Right forelimb (tissue), 1 donor: ENCODE measurements at places on chromosomes 6 and 20.

DNA sequence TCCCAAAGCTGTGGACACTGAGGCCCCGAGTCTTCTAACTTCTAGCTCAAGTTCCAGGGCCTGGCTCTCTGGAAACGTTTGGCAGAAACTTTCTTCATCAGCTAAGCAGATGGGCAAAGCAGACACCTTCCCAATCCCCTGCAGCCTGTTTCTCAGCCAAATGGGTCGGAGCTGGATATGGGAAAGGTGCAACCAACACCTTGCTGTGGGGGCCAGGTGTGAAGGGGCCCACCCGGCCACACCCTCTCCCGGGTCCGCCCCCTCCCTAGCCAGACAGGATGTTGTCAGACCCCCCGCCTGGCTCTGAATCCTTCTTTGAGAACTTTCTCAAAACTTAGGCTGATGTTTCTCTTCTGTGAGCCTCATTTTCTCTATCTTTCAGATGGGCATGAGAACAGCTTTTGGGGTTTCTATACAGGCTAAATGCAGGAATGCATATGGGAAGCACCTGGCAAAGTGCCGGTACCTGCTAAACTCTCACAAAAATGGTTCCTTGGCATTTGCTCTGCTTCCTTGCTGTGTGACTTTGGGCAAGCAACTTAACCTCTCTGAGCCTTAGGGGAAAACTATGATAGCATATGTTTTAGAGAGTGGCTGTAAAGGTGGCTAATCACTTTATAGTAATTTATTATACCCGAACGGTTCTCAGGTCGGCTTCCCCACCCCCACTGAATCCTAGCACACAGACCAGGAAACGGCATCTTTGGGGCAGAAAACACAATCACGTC lies 1.8 kb downstream of the SNAI1 start:
- DNase-seq: no peak

DNA sequence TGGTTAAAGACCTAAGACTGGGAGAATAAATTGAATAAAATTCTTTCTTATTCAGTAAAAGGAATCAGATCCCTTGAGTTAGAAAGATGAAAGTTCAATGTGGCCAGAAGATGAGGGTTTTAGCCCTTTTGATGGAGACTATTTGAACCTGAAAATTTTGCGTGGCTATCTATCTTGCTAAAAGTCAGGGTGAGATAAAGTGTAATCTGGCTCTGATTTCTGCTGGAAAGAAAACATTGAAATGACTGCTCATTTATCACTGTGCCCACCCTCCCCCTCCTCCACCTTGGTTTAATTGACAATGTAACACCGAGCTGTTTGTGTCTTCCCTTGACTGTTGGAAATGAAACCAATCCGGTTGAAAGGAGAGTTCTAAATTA lies 32.9 kb upstream of the TCF21 start:
- DNase-seq: no peak

DNA sequence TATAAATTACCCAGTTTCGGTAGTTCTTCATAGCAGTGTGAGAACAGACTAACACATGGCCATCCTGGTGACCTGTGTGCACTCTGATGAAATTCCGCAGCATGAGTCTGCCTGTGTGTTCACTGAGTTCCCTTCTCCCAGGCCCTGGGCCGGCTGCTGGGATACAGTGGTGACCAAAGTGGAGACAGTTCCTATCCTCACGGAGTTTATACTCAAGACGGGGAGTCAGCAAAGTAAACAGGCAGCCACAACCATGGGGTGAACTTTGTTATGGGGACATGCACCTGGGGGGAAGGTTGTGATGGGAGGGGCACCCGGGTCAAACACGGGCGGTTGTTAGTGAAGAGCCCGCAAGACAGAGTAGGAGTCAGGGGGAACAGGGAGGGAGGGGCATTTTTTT lies 202.0 kb downstream of the CDH4 start:
- DNase-seq: no peak

DNA sequence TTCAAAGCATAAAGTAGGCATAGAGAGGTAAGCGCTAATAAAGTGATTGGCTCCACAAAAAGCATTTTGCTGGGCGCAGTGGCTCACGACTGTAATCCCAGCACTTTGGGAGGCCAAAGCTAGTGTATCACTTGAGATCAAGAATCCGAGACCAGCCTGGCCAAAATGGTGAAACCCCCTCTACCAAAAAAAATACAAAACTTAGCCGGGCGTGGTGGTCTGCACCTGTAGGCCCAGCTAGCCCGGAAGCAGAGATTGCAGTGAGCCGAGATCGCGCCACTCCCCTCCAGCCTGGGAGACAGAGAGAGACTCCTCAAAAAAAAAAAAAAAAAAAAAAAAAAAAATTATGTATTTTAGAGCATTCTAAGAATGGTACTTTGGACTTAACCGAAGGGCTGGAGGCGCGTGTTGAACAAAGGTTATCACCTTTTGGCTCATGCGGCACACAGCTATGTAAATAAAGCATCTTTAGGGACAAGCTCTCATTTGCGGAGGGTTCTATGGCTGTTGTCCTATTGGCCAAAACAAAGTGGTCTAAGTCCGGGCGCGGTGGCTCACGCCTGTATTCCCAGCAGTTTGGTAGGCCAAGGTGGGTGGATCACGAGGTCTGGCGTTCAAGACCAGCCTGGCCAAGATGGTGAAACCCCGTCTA lies 17.4 kb downstream of the HFE start:
- DNase-seq: no peak

- DNase-seq: no peak
Measured at GRCh38 chr20:33400812-33401183, 521 bp downstream of the CDK5RAP1 start.
